ENCODE measurements at places on chromosomes 2 and 18.
A peak's percentile ranks its signal among the peaks of the same experiment; 100 is the strongest.

- DNase-seq = no peak
Observed at GRCh38 chr18:51716277-51716676, 518.8 kb upstream of the MEX3C start.

DNA sequence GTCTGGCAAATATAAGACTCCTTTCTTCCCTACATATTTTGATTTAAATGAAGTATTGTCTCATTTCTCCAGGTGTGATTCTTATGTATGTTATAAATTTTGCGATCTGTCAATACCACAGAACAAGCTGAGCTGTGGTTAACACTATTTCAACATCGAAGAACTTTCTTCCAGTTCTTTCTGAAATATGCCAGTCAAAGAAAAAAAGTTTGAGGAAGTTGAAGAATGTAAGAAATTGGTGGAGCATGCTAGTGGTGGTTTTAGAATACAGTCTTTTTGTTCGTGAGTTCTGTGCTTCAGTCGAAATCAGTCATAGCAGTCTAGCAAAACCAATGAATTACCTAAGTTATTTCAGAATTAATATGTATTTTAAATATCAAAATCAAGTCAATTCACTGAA is 8.6 kb upstream of the COBLL1 start:
- no peak for DNase-seq

- no peak for DNase-seq
Observed at GRCh38 chr18:22441638-22442037, 23.9 kb upstream of the CTAGE1 start.

DNA sequence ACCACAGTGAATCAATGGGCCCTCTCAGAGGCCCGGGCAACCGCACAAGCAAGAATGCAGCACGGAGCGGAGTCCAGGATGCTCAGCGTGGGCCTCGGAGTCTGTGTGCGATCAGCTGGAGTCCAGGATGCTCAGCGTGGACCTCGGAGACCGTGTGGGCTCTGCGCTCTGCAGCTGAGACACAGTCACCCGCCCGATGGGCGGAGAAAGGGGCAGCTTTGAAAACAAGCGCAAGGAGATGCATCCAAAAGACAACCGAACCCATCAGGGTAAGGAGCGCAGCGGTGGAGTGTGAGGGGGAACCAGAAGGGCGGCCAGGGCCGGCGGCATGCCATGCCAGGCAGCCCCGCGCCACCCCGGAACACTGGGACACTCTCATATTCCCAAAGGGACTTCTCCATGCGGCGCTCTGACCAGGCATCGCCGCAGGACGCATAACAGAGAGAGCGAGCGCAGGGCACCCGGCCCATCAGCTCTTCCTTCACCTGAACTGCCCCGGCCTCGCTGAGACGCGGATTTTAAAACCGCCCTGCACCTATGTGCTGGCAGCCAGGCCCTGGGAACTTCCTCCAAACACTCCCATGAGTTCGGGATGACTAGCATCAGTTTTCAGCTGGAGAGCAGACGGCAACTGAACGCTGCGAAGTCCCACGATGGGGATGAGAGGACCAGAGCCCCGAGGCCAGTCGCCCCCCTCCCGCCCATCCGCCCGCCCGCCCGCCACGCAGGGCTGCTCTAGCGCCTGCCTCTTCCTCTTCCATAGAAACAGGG is 44.7 kb downstream of the MC5R start:
- peak; percentile 57 for DNase-seq

DNA sequence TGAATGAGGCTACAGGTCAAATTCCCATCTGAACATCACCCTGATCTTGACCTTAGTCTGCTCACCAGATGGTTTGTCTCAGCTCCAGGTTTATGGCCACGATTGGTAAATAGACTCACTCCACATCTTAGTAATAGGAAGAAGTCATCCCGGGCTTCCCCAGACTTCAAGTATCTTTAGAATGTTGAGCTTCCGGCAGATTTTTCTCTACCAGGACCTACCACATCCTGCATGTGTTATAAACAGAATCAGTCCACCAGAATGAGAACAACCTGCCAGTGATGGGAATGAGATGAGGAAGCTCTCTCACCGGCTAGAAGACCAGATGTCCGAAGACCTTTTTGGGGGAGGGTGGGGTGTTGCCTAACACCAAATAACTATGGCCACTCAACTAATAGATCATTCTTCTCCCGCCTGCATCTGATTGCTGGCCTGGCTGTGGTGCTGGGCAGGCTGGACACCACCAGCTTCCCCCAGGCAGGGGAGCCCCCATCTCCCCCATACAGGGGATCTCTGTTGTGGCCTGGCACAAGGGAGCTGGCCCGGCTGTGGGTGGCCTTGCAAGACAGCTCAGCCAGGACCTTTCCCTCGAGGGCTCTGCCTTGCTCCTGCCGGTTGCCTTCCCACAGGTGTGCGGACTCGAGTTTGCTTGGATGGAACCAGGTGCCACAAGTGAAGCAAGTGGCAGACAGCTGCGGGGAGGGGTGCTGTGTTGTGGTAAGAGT is 88.5 kb downstream of the SH3RF3 start:
- no peak for DNase-seq

DNA sequence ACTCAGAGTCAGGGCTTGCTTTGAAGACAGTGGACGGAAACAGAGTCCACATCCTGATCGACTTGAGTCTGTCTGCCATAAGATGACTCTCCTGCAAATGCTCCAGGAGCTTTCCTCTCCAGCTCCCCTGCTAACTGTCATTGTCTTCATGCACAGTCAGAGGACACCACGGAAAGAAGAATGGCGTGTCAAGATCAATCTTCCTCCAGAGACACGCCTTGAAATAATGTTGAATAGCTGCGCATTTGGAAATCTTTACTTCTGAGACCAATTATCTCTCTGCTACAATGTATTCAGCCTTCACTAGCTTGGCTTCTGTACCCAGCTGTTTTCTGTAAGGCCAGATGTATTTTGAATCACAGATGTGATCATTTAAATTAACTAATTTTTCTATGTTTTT is 457.2 kb downstream of the CDH2 start:
- DNase-seq = no peak

- no peak for DNase-seq
Observed at GRCh38 chr2:12552092-12552491, 164.6 kb upstream of the TRIB2 start.

GRCh38 chr2:2501454-2502200 is 170.6 kb upstream of the MYT1L start:
- no peak for DNase-seq

DNA sequence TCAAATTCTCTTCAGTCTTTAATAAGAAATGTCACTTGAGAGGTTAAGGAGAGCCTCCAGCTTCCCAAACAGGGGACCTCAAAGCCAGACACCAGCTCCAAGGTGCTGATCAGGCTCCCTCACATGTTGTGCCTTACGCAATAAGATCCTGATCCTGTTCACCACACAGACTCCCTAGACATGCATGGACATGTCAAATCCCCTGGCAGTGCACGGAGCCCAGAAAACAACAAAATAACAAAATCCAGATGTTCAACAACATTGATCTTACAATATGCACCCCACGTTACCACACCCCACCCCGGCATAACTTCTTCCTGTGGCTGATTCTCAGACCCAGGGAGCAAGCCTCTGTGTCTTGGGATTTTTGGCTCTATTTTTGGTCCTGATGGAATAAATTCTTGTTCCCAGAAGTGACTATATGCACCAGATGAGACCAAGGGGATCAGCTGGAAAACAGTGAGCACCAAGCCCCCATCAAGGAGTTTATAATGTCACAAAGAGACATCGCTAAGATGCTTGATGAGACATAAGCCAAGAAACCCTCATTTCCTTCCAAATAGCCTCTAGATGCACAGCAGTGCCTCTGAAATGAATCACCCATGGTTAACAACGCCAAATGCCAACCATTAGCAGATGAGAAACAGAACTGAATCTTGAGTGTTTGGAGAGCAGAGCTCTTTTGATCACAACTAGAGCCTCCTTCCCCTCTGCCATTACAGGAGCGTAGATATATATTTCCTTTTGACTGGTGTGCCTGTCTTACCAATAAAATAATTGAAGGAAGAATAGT is 198.2 kb downstream of the PRKCE start:
- DNase-seq = no peak

DNA sequence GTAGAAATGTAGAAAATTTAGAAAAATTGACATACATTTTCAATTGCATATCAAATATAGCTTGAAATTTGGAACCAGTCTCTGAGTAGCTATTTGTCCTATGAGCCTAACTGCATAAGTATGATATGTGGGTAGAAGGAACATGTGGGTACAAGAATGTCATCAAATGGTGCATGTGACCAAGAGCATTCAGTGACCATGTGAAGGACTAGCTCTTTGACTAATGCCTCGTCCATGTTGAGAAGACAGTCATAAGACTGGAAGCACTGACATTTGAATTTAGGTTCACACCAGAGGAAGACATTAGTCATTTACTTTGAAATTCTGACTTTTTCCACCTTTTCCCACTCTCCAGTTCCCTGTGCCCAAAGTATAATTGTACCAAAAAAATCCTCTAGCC is 12.6 kb downstream of the MRPL44 start:
- no peak for DNase-seq

GRCh38 chr2:126356631-126357030 is 299.3 kb upstream of the GYPC start:
- no peak for DNase-seq
